AG04450 (cell line): ENCODE measurements at places on chromosomes 4 and X.

DNA sequence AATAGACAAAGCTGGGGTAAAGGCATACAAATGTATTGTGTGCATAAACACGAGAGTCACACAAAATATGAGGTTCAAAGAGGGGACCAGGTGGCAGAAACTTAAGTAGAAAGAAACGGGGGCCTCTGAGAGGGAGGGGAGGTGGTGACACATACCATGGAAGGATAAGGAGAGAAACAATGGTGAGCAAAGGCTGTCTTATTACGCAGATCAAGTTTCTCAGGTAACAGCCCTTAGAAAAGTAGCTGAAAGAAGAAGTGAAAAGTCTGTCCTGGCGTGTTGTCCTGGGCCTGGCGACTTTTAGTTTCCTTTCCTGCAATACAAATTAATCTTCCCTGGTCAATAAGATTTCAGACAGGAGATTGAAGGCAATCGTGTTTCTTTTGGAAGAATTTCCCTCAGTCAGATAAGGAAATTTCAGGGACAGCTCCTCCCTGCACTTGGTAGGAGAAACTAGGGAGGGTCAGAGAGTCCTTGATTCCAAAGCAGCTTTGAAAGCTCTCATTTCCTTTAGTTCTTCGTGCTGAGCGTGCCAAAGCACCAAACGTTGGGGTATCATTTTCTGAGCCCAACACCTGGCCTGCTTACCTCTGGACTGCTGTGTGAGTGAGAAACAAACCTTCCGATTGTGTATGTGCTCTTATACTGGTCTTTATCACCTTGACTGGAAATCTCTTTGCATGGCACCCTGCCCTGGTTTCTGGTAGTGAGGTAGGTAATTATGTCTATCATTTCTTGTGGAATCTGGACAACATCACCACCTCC lies 676.7 kb upstream of the LCORL start:
- DNase-seq, result no peak

DNA sequence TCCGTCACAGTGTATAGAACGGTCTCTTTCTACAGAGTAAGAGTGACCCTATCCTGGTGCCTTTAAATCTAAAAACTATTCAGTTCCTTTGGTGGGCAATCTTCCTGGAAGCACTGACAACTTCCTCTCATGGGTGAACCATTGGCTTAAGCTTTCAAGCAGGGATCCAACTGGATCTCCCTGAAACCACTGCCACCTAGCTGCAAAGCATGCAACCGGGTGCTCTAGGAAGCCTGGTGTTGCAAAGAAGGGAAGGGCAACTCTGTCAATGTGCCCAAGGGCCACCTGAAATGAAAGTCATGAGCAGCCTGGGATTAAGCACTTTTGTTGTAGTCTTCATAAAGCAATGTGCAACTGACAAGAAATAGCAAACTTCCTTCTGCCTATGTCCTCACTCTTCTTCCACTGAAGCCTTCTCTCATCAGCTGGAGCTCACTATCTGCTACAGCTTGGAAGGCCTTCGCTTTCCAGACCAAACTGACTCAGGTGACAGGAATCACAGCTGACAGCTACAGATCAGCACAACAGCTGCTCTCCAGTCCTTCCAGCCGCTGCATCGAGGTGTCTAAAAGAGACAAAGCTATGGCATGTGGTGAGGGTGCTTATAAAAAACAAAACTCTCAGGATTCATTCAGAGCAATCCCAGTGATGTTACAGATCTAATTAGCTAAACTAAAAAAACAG lies 46.1 kb downstream of the SETD7 start:
- no peak for DNase-seq

- DNase-seq, result no peak
Observed at GRCh38 chrX:113741744-113742143, 842.1 kb upstream of the HTR2C start.

DNA sequence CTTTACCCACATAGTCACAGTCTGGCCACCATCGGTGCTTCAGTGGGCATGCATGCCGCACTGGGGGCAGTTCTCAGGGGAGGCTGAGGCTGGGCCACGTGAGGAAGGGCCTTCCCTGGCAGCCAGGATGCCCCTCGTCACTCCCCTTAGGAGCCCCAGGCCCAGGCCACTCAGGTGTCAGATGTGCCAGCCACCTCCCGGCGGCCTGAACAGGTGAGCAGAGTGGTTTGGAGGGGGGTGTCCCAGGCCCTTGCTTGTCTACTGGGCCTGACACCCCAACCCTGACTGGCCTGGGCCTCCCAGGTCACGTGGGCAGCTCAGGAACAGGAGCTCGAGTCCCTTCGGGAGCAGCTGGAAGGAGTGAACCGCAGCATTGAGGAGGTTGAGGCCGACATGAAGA lies 12.1 kb downstream of the CCDC22 start:
- no peak for DNase-seq

GRCh38 chrX:43581167-43581566 lies 74.9 kb upstream of the MAOA start:
- no peak for DNase-seq

DNA sequence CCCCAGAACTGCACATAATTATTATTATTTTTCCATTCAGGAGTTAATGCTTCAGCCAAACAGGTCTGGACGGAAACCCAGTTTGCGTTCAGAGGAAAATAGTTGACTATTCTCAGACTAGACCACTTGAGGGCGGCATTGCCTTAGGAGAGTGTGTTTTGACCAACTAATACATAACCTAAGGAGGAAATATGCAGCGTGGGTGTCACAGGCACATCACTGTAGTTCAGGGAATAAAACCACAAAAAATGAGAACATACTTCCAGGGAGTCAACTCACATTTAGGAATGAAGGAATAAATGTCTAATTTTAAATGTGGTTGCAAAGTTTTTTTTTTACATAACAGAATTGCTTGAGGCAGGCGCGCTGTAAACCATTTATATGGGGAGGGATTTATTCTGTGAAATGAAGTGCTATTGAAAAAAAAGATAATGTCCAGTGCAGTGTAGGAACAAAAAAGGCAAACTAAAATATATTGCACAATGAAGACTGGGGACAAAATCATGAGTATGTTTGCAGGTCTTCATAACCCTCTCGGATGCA lies 93.3 kb downstream of the SYNPO2 start:
- DNase-seq, result peak; percentile 91

- DNase-seq, result no peak
Observed at GRCh38 chr4:7556558-7556957, 121.8 kb upstream of the PSAPL1 start.

GRCh38 chr4:135777361-135777760 lies 1575.8 kb upstream of the PABPC4L start:
- no peak for DNase-seq

GRCh38 chr4:126544276-126544675 lies 1088.5 kb upstream of the INTU start:
- no peak for DNase-seq

GRCh38 chr4:117077760-117078159 lies 7.6 kb downstream of the TRAM1L1 start:
- DNase-seq, result no peak

DNA sequence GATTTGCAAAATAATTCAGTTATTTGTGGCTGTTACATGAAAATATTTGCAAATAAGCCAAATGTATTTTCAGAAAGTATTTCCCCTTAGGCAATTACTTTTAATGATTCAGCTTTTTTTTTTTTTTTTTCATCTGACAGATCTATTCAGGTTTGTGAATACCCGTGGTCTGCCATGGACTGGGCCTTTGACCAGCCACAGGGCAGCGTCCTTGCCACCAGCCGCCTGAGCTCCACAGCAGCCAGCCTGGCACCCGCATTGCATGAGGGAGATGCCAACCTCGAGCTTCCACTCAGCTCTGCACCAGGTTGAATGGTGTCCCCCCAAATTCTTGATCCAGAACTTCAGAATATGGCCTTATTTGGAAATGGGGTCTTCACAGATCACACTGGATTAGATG lies 14.7 kb downstream of the TMEM271 start:
- DNase-seq, result no peak

GRCh38 chr4:34718576-34719245 lies 1525.6 kb downstream of the ARAP2 start:
- no peak for DNase-seq

GRCh38 chr4:46931981-46932380 lies 22.9 kb upstream of the COX7B2 start:
- no peak for DNase-seq

GRCh38 chr4:53688186-53688790 lies 97.0 kb upstream of the LNX1 start:
- DNase-seq, result peak; percentile 98

- DNase-seq, result no peak
Observed at GRCh38 chr4:119690871-119691270, 62.3 kb upstream of the PDE5A start.

- DNase-seq, result no peak
Observed at GRCh38 chrX:79161655-79162054, 17.2 kb downstream of the GPR174 start.

GRCh38 chr4:13912436-13912925 lies 285.0 kb upstream of the BOD1L1 start:
- DNase-seq, result no peak

GRCh38 chr4:98113012-98113411 lies 30.3 kb downstream of the STPG2 start:
- no peak for DNase-seq

DNA sequence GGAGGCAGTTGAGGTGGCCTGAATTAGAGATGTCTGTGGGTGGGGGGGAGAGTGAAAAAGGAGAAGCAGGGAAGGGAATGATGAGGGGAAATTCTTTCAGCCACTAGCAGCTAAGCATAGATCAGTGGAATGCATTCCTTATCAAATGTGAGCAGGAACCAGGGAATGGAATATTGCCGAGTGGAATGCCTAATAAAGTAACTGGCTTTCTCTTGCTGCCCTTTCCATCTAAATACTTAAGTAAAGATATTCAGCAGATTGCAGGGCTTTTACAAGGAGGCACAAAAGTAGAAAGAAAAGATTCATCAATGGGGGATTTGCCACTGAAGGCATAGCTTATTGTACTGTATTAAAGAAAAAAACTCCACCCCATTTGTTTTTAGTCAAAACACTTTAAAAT lies 263.0 kb upstream of the RPS6KA3 start:
- DNase-seq, result no peak

- DNase-seq, result no peak
Observed at GRCh38 chr4:89316931-89317366, 9.3 kb upstream of the GPRIN3 start.

DNA sequence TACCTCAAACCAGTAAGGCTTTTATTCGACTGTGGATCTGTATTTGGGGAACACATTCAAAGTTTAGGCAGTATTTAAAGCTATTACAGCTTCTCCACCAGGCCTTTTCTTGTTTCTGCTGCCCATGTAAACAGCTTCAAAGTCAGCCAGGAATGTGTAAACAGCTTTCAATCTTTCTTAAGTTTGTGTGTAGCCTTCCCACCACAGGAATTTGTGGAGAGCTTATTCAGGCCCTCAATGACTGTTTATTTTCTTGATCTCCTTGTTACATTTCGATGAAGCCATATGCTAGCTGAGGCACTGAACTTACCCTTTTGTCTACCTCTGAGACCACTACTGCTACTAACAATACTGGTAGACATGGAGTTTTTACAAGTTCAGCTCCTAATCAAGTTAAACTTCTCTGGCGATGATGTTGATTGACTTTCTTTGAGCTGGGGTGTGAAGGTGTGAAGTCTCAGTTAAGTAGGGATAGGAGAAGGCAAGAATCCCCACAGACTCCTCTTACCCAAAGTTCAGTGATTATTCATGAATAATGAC lies 72.6 kb downstream of the NWD2 start:
- no peak for DNase-seq

- peak; percentile 27 for DNase-seq
Observed at GRCh38 chr4:174120446-174121295, 162.8 kb downstream of the FBXO8 start.

DNA sequence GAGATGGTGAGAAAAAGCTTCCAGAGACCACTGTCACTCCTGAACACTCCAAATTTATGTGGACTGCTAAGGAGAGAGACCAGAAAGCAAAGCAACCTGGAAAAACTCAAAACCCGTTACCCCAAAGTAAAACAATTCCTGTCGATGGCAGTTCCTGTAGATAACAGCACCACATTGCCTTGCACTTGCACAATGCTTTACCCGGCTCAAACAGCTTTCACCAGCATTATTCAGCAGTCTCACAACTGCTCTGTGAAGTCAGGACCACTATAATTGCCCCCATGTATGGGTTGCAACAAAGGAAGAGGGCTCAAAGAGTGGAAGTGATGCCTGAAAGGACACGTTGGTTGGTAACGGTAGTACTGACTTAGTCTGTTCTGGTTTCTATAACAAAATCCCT lies 234.8 kb downstream of the BCOR start:
- no peak for DNase-seq

DNA sequence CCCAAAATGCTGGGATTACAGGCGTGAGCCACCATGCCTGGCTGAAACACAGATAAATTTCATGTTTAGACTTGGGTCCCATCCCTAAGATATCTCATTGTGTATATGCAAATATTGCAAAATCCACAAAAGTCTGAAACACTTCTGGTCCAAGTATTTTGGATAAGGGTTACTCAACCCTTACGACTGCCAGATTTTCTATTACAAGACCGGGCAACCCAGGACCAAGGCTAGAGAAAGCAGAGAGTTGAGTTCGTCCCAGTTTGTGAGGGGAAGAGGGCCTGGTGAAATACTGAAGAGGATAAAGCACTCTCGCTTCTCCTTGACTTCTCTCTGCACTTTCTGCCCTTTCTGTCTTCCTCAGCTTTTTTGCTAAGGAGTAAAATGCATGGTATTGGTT lies 34.5 kb downstream of the ZFX start:
- DNase-seq, result no peak

DNA sequence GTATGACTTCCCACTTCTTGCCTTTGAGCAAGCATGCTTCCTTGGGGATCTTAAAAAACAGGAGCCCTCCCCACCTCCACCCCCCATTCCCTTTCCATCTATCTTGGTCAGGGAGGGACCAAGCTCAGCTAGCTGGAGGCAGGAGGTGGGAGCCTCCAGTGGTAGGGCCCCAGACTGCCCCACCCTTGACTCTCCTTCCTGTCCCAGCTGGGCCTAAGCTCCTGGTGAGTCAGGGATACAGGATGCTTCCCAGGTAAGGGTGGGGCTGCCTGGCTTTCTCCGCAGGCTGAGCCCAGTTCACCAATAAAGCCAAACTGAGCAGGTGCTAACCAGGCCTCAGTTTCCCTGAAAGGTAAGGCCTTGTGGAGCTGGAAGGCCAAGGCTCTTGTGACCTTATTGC lies 15.2 kb downstream of the EFNB1 start:
- DNase-seq, result no peak

DNA sequence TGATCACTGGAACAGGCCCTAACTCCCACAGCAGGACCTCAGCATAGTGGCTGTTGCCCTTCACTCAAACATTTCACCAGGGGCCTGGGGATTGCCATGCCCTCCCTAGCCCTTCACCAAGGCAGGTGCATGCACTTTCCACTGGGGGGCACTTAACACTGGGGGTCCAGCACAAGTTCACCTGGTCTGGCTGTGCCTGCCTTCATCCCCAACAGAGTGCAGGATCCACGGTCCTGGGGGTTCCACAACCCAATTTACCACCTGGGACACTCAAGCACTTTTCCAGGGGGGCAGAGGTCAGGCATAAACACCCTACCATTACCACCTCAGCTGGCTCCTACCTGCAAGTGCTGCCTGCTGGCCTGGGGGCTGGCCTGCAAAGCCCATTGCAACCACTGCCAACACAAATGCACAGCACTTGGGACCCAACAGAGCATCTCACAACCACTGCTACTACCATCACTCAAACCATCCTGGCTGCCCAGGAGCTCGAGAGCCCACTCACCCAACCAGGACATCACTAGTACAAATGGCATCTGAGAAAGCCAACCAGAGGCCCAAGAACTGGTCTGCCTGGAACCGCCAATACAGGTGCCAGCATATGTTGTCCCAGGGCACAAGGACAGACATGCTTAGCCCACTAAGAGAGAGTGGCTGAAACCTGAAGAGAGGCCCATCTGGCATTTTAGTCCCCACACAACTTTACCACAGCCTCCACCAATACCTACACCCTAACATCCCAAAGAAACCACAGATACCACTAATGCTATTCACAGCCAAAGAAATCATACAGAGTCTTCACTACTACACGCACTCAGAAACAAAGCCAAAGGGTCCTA lies 43.1 kb downstream of the NAT8L start:
- DNase-seq, result no peak
